Stimulated activated memory B cell treated with anti-CD40 and anti-IgM and Interleukin-4, amounts not matched to agents 10 μg/mL and 1 μg/mL and 100 μg/mL, for 72 hours (primary cell): ENCODE measurements at places on chromosomes 1 and 21.

DNA sequence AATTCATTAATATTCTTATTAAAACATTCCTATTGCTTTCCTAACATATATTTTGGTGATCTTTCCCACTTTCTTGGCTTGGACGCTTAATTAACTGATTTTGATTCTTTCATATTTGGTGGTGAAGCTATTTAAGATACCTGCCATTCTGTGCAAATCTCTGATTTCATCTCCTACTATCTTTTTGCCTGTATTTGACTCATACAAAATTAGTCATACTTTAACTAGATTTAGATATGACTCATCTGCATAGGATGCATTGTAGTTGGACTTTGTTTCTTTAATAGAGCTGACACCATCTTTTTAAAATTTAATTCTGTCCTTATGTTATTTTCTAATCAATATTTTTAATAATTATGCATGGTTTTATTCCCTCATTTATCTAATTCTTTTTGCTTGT lies 93.8 kb upstream of the PLPPR4 start:
- ATAC-seq: no peak

DNA sequence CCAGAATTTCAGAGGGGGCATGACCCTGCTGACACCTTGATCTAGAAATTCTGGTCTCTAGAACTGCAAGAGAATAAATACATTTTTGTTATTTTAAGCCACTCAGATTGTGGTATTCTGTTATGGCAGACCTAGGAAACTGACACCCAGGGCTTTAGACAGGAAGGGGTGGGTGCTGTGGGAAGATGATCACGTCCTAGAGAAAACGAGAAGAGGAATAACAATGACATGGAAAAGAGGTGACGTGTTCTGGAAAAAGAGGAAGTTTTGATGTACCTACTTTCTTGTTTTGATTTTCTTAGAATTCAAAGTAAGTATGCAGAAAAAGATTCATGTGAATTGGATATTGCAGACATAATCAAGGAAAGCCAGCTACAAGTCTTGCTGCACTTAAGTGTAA lies 232.9 kb upstream of the RUNX1 start:
- no peak for ATAC-seq

- no peak for ATAC-seq
These were observed 14.2 kb upstream of the AGPAT3 start for GRCh38 chr21:43850728-43851295.

DNA sequence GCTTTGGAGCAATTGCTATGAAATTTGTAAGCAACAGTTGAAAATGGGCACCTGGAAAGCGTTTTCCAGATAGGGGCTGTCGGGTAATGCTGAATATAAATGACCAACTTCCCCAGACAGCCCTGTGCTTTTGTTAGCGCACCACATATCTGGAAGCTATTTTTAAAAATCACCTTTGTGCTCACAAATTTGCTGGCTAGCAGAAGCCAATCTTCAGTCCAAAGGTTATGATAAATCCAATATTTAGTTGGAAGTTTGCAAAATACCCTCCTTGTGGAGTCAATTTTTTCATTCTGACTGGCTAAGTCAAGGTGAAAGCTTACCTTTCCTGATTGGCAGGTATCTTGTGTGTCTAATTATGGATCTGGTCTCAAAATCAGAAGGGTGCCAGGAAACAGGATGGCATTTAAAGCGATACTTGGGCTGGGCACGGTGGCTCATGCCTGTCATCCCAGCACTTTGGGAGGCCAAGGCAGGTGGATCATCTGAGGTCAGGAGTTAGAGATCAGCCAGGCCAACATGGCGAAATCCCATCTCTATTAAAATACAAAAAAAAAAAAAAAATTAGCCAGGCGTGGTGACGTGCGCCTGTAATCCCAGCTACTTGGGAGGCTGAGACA lies 124.1 kb upstream of the AJAP1 start:
- no peak for ATAC-seq

DNA sequence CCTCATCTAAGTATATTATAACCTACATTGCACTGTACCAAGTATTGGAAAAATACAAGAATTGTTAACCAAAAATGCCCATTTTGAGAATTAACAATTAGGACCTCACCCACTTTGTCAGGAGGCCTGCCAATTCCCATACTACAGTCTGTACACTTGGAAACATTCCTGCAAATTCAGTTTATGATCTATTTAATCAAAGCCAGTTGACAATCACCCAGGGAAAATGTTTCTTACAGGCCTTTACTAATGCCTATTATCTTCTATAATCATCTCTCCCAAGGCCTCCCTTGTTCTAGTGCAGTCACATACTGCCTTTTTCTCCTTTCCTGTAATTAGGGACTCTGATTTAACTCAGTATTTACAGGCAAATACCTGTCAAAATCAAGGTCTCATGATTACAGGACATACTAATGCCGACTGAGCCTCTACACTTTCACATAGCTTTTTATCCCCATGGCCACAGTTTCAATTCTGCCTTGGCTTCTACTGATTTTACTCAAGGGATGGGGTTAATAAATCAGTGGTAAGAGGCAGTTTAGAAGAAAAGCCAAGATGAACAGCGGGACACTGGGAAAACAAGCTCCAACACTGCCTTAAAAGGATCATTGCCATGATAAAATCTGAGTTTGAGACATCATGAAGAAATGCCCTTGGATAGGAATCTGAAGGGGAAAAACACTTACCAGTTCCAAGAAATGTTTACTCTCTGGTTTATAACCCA lies 338.7 kb downstream of the VAV3 start:
- peak; percentile 64 for ATAC-seq

- no peak for ATAC-seq
These were observed 141.2 kb downstream of the ZBTB18 start for GRCh38 chr1:244192325-244192724.

GRCh38 chr21:36513430-36513829 lies 33.5 kb upstream of the CLDN14 start:
- peak; percentile 68 for ATAC-seq
